ENCODE measurements at places on chromosomes 12 and 14.

- no peaks in the 10 kb centered on the region for H3K27me3 ChIP-seq
- peaks cover 16% of the 10 kb centered on the region for H3K36me3 ChIP-seq
Measured at GRCh38 chr12:112973818-112974231, 4.5 kb upstream of the OAS2 start.

- no peaks in the 10 kb centered on the region for H3K27me3 ChIP-seq
- no peak for DNase-seq
- H3K36me3 ChIP-seq, result peaks cover 2% of the 10 kb centered on the region
- no peak overlapping the region for H3K27ac ChIP-seq
Measured at GRCh38 chr14:91144425-91145145, 30.7 kb downstream of the DGLUCY start.

DNA sequence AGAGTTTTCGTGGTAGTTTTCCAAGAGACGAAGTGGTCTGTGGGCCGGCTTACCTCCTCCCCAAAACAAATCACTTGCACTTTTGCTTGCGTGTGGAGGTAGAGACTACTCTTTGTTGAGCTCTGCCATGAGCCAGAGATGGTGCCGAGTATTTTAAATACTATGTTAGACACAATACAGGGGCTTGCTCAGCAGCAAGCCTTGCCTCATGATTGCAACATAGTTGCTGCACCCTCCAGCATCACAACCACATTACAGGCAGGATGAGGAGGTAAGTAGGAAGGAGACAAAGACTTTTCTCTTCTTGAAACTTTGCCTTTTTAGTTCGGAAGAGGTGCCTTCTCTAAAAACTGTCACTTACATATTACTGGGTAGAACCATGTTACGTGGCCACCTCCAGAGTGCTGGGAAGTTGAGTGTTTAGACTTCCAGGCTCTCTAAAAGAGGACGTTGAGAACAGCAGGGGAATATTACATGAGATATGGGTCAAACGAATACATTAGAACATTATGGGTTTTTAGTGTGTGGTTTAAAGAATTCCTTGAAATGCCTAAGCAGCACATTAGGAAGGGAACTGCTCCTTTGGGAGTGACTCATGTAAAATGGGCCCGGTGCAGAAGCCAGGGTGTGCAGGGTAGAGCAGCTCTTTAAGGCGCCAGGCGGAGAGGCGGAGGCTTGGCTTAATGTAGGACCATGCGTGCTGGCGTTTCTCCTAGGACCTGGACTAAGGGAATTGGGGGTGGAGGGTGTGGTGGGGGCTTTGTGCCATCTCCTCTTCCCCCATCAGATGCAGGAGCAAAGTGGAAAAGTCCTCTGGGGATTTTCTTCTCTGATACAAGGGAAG lies 110.6 kb upstream of the PRMT8 start:
- no peaks in the 10 kb centered on the region for H3K4me1 ChIP-seq
- H3K27me3 ChIP-seq, result no peaks in the 10 kb centered on the region
- H3K36me3 ChIP-seq, result no peaks in the 10 kb centered on the region
- H3K27ac ChIP-seq, result no peak overlapping the region

GRCh38 chr12:51797301-51797700 lies 51.2 kb downstream of the FIGNL2 start:
- no peaks in the 10 kb centered on the region for H3K27me3 ChIP-seq
- no peaks in the 10 kb centered on the region for H3K4me1 ChIP-seq
- no peak overlapping the region for H3K27ac ChIP-seq
- H3K4me3 ChIP-seq, result no peak overlapping the region
- DNase-seq, result no peak

DNA sequence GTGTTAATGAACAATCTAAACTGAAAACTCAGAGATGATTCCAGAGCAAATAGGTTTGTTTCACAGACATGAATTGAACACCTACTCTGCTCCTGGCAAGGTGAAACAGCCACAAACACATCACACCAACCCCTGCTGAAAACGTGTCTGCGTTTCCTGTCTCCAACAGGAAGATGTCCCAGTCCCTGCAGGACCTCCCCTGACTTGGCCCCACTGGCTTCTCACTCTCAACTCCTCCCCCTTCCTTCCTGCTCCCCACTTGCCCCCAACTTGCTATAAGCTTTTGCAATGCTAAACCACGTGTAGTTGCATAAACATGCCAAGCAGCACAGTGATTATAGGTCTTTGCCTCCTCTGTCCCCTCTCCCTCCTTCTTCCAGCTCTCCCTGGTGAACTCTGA lies 567.6 kb downstream of the BCL11B start:
- H3K27ac ChIP-seq, result no peak overlapping the region
- no peaks in the 10 kb centered on the region for H3K27me3 ChIP-seq
- DNase-seq, result no peak
- H3K4me1 ChIP-seq, result no peaks in the 10 kb centered on the region

DNA sequence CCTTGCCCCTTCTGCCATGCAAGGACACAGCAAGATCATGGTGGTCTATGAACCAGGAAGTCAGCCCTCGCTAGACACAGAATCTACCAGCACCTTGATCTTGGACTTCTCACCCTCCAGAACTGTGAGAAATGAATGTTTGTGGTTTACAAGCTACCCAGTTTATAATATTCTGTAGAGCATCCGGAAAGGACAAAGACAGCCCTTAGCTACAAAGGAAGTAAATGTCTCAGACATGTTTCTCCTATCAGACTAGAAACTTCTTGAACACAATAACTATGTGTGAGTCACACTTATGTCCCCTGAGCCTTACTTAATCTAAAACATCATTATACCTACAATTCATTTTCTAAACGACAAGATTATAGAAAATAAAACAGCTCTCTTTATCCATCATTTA lies 176.7 kb downstream of the KLHL28 start:
- H3K4me1 ChIP-seq, result no peaks in the 10 kb centered on the region
- H3K27me3 ChIP-seq, result no peaks in the 10 kb centered on the region
- DNase-seq, result no peak

DNA sequence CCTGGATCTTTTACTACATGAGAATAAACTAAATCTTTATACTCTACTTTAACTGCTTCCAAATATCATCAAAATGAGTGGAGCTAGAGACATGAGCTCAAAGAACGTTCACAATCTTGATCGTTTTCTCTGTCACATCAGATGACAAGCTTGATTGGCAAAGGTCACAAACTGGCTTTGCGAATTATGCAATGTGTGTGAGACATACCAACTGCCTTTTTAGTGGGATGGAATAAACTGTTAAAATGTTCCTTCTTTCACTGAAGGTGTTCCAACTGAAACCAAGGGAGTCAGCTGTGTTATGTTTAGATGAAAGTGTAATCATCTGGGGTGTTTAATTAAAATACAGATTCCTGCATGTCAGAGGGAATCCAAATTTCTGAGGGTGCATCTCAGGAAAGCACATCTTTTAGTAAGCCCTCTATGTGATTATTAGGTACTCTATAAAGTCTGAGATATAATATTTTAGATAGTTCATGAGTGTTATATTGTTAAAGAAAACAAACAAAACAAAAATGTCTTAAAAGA lies 21.9 kb downstream of the KITLG start:
- H3K4me3 ChIP-seq, result no peak overlapping the region
- no peaks in the 10 kb centered on the region for H3K36me3 ChIP-seq
- no peak for DNase-seq
- H3K4me1 ChIP-seq, result no peaks in the 10 kb centered on the region
- no peaks in the 10 kb centered on the region for H3K27me3 ChIP-seq

- no peaks in the 10 kb centered on the region for H3K36me3 ChIP-seq
- H3K27ac ChIP-seq, result no peak overlapping the region
- H3K27me3 ChIP-seq, result no peaks in the 10 kb centered on the region
- DNase-seq, result no peak
Measured at GRCh38 chr14:75805646-75806045, 144.6 kb downstream of the TTLL5 start.

- peaks cover 4% of the 10 kb centered on the region for H3K4me1 ChIP-seq
- H3K27me3 ChIP-seq, result no peaks in the 10 kb centered on the region
- no peaks in the 10 kb centered on the region for H3K36me3 ChIP-seq
- no peak overlapping the region for H3K27ac ChIP-seq
- H3K4me3 ChIP-seq, result no peak overlapping the region
Measured at GRCh38 chr12:570435-570920, 92.8 kb downstream of the NINJ2 start.

GRCh38 chr12:29282031-29282816 lies 98.7 kb downstream of the ERGIC2 start:
- no peak for DNase-seq
- no peak overlapping the region for H3K4me3 ChIP-seq
- H3K36me3 ChIP-seq, result no peaks in the 10 kb centered on the region

DNA sequence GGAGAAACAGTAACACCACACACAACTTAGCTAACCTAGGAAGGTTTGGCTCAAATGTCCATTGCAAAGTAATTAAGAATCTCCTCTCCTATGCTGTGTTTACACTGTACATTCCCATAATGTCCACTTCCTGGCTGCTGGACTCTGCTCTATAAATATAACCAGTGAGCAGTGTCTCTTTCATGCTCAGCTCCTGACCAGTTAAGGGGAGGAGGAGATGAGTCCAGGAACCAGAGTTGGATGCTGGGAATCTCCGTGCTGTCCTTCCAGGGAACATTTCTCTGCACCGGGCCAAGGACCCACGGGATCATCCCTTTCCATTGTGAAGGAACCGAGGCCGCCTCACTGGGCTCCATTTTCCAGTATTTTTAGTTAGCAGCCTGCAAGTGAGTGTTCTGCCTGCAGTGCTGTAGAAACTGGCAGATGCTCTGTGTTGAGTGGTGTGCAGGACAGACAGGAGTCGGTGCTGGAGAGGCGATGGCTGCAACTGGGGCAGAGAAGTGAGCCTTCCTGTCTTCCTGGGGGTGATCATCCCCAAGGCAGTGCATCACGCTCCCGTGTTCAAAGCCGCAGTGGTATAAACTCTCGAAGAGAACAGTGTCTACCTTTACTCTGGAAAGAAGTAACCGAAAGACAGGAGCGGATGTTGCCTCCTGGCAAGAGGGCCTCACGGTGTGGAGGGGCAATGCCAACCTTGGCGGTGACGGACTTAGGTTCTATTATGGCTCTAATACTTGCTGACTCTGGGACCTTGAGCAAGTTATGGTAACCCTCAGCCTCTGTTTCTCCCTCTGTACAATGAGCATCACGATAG lies 195.5 kb downstream of the CACNA1C start:
- H3K27me3 ChIP-seq, result no peaks in the 10 kb centered on the region
- peak overlapping the region; percentile 53 for H3K27ac ChIP-seq
- DNase-seq, result no peak
- H3K36me3 ChIP-seq, result no peaks in the 10 kb centered on the region
- peaks cover 36% of the 10 kb centered on the region for H3K4me1 ChIP-seq

DNA sequence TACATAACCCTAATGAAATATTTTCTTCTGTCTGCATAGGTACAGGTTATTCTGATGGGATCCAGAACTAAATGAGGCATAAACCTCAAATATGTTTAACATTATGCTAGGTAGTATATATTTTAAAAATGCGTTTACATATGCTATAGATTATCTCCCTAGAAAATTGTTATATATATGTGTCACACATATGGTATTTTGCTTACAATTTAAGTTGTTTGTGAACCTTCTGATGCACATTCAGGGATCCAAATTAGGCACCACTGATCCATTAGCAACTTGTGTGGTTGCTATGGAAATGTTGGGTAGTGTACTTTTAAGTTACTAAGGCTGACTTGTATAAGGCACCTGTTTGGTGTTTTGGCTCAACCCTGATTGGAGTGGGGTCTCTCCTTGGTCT lies 456.7 kb downstream of the AEBP2 start:
- no peak overlapping the region for H3K27ac ChIP-seq
- DNase-seq, result no peak
- H3K27me3 ChIP-seq, result no peaks in the 10 kb centered on the region
- H3K4me1 ChIP-seq, result no peaks in the 10 kb centered on the region

DNA sequence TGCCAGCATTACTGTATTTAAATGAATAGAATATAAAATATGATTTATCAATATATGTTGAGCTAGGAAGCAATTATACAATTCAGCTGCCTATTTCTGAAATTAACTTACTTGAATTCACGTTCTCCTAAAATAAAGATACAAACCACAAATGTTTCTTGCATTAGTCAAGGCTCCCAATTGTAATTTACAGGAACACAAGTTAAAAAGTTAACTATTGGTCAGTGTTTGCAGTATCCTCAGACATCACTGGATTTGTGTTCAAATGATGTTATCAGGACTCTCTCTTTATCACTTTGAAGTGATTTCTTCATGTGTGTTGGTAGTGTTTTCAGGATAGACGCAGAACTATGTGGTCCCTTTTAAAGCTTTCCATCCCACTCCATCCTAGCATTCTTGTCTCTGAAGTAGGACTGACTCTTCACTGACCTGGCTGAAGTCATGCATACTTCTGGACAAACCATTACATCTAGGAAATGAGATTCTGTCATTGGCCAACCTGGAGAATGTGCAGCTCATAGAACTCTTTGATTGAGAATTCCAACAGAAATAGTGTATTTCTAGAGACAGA lies 156.1 kb downstream of the KICS2 start:
- H3K4me1 ChIP-seq, result no peaks in the 10 kb centered on the region
- H3K27ac ChIP-seq, result no peak overlapping the region
- no peaks in the 10 kb centered on the region for H3K27me3 ChIP-seq
- H3K4me3 ChIP-seq, result no peak overlapping the region

DNA sequence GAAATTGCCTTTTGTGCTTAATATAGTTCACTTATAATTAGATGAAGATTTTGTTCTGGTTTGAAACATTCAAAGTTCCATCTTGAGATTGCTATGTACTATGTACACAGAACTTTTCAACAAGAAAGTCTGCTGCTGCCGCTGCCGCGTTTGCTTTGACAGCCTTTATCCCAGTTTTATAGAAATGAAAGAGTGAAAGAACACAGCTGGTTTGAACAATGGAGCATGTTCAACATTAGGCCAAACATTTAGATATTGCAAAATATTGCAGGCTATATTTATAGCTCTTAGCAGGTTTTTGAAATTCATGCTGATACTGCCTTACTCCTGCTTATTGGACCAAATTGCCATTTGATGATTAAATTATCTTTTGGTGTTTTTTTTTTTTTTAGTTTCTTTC lies 299.8 kb upstream of the PRKD1 start:
- no peak overlapping the region for H3K27ac ChIP-seq
- no peaks in the 10 kb centered on the region for H3K27me3 ChIP-seq
- no peak overlapping the region for H3K4me3 ChIP-seq
- H3K4me1 ChIP-seq, result no peaks in the 10 kb centered on the region

DNA sequence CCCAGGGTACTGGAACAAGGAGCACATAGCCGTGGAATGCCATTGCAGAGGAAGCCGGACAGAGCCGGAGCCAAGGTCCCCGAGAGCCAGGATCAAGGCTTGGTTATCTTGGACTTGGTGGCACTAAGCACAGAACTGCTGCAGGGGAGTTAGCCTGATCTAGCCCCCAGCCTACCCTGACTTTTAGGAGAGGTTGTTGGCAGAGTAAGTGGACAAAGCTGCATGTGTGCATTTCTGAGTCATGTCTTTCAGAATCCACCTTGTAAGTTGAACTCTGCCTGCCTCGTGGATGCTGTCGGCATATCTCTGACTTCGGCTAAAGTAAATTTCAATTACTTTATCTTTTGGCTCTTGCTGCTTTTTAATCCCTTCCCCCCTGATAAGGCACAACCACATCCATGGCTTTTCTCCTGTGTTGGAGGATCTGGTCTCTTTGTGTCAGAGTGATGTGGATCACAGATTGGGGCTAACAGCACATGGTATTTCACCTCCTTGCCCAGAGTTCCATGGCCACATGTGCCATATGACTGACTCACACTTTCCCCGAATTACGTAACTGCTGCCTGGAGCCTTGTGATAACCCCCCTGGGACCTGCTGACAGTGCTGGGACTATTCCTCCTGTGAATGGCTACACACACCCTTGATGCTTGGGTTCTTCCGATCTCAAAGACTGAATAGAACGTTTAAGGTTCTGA lies 240.3 kb downstream of the EMP1 start:
- DNase-seq, result no peak
- no peaks in the 10 kb centered on the region for H3K4me1 ChIP-seq
- no peaks in the 10 kb centered on the region for H3K36me3 ChIP-seq
- no peaks in the 10 kb centered on the region for H3K27me3 ChIP-seq
- no peak overlapping the region for H3K4me3 ChIP-seq
